Spleen (tissue), 13 donors: ENCODE measurements at places on chromosomes 13 and 19. TPM values are rescaled to one million over a fixed set of nuclear protein-coding genes. Genes with fewer than 3 reads are reported as not detected.
A peak's percentile ranks its signal among the peaks of the same experiment; 100 is the strongest.

- peak overlapping the region; percentile 68 for H3K27ac ChIP-seq
- H3K4me1 ChIP-seq: peaks cover 6% of the 10 kb centered on the region
- no peak overlapping the region for H3K4me3 ChIP-seq
- DNase-seq: no peak
- no peaks in the 10 kb centered on the region for H3K27me3 ChIP-seq
Measured at GRCh38 chr19:18948976-18949356, 7.9 kb upstream of the HOMER3 start.

- no peaks in the 10 kb centered on the region for H3K27me3 ChIP-seq
- no peak overlapping the region for H3K4me3 ChIP-seq
- peaks cover 6% of the 10 kb centered on the region for H3K36me3 ChIP-seq
- DNase-seq: no peak
Measured at GRCh38 chr13:110528371-110528770, 33.2 kb downstream of the RAB20 start.

GRCh38 chr19:48999481-49000325, 6.0 kb downstream of the RUVBL2 start:
- peaks cover 24% of the 10 kb centered on the region for H3K4me1 ChIP-seq
- H3K4me3 ChIP-seq: no peak overlapping the region
- H3K27ac ChIP-seq: no peak overlapping the region
- peak; percentile 87 for DNase-seq

DNA sequence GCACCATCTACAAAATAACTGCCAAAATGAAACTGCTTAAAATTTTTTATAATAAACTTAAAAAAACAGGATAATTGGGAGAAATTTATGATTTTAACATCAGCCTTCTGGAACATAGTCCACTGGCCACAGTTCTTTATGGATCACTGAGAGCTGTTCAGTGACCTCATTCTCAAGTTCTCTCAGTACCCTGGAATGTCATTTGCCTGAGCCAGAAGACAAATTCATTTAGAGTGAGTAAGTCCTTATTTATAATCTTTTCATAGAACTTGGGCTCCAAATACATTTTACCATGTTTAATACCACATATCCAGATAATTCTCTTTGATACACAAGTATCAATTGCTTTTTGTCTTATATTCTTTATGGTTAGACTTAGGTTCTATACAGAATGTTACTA, 87.6 kb downstream of the CAB39L start:
- no peaks in the 10 kb centered on the region for H3K36me3 ChIP-seq
- no peaks in the 10 kb centered on the region for H3K4me1 ChIP-seq
- no peak for DNase-seq
- no peaks in the 10 kb centered on the region for H3K27me3 ChIP-seq

- no peak overlapping the region for H3K27ac ChIP-seq
- H3K4me3 ChIP-seq: peak overlapping the region; percentile 51
- DNase-seq: peak; percentile 95
- peaks cover 17% of the 10 kb centered on the region for H3K27me3 ChIP-seq
Measured at GRCh38 chr19:15584541-15585115, 30.4 kb upstream of the CYP4F8 start.

DNA sequence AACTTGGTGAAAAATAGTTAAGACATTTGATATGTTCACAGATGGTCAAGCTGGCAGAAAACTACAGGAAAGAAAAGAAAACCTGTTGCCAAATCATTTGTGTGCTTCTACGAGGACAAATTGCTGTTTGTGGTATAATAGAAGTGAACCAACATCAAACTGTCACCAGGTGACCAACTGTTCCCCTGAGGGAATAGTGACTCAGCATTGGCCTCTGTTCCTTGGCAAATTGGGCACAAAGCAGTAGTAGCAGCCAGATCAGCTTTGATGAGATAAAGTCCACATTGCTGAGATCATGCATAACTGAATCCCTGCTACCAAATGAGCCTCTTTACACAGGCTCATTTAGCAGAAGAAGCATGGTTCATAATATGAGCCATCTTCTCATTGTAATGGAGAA, 103.5 kb downstream of the POSTN start:
- H3K4me1 ChIP-seq: no peaks in the 10 kb centered on the region
- no peak overlapping the region for H3K4me3 ChIP-seq
- no peak for DNase-seq
- H3K27me3 ChIP-seq: no peaks in the 10 kb centered on the region

DNA sequence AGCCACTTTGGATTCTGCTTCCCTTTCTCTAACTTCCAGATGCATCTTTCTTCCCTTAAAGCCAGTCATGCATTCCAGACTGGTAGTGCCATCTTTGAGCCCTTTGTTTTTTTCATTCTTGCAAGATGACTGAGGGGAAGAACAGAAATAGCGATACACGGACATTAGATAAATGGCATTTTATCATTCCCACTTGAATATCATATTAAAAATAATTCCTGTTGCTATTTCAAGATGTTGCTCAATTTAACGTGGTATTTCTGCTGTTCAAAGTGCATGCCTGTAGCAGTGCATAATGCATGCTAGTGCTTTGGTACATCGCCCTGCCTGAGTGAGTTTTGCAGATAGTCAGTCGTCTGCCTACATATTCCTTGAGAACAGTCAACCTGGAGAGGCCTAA, 140.6 kb upstream of the FRY start:
- H3K27ac ChIP-seq: no peak overlapping the region
- no peaks in the 10 kb centered on the region for H3K4me1 ChIP-seq
- H3K36me3 ChIP-seq: no peaks in the 10 kb centered on the region
- H3K27me3 ChIP-seq: no peaks in the 10 kb centered on the region
- no peak overlapping the region for H3K4me3 ChIP-seq

The FBXO17 gene
- total RNA-seq: 4.9 TPM

- H3K4me3 ChIP-seq: no peak overlapping the region
- no peaks in the 10 kb centered on the region for H3K27me3 ChIP-seq
- DNase-seq: peak; percentile 78
Measured at GRCh38 chr19:17294051-17294891, 9.0 kb downstream of the ABHD8 start.

DNA sequence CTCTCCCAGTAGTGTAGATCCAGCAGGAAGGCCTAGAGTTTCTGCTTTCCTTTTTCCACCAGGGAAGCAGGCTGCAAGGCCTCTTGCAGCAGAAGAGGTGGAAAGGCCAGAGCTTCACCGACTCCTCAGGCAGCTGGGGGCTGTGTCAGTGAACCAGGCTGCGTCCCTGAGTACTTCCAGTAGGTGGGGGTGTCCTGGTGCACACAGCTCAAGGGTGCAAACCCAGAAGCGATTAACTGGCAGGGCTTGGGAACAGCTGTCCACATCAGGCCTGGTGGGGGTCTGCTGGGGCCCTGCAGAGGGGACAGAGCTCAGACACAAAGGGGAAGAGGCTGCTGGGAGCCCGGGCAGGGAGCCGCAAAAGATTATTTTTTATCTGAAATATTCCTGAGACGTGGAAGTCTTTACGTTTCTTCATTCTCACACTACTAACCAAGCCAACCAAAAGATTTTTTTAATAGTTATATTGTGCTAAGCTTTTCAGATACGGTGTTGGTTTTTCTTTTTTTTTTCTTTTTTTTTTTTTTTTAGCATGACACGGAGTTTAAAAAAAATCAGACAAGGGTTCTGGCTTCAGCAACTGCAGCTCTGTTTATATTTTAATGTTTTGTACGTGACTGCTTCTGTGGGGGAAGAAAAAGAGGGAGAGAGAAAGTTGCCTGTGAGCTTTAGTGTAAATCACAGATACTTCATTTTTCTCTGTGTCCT, 11.0 kb downstream of the TSHZ3 start:
- no peak overlapping the region for H3K4me3 ChIP-seq
- DNase-seq: no peak
- H3K36me3 ChIP-seq: no peaks in the 10 kb centered on the region
- no peak overlapping the region for H3K27ac ChIP-seq

GRCh38 chr19:35715981-35716800, 1.6 kb upstream of the KMT2B start:
- peak overlapping the region; percentile 83 for H3K4me3 ChIP-seq
- DNase-seq: peak; percentile 82
- peaks cover 89% of the 10 kb centered on the region for H3K4me1 ChIP-seq

DNA sequence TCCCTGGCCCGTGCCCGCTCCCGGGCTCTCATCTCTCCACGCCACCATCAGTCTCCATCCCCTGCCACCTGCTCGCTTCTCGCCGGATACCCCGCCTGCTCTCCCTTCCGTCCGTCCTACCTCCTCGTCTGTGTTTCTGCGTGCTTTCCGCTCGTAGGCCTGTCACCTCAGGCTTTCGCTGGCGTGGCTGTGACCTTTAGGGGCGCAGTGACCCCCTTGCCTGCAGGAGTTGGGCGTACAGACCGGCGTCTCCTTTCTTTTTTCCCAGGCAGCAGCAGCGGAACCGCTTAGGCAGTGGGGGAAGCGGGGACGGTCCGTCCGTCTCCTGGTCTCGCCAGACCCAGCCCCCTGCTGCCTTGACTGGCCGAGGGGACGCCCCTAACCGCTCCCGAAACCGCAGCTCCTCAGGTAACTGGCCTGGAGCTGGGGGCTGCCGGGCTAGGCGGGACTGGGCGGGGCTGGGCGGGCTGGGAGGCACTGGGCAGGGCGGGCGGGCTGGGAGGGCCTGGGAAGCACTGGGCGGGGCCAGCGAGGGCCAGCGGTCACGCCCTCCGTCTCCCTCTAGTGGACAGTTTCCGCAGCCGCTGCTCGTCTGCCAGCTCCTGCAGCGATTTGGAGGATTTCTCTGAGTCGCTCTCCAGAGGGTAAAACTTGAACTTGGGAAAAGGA, 6.3 kb downstream of the PGLYRP1 start:
- H3K27ac ChIP-seq: no peak overlapping the region
- H3K36me3 ChIP-seq: no peaks in the 10 kb centered on the region
- DNase-seq: peak; percentile 95

The ZNF283 gene
- 10.8 TPM for total RNA-seq

The VSIG10L gene
- total RNA-seq: 2.6 TPM

- no peak overlapping the region for H3K4me3 ChIP-seq
- H3K27me3 ChIP-seq: no peaks in the 10 kb centered on the region
- no peaks in the 10 kb centered on the region for H3K4me1 ChIP-seq
Measured at GRCh38 chr13:50400035-50400726, 384.9 kb downstream of the KCNRG start.

- H3K27ac ChIP-seq: peak overlapping the region; percentile 59
- peaks cover 58% of the 10 kb centered on the region for H3K4me1 ChIP-seq
- no peak overlapping the region for H3K4me3 ChIP-seq
- peak; percentile 82 for DNase-seq
Measured at GRCh38 chr19:42250666-42251531, 4.0 kb downstream of the ERF start.

GRCh38 chr13:65768545-65768944, 1461.6 kb downstream of the PCDH9 start:
- no peaks in the 10 kb centered on the region for H3K27me3 ChIP-seq
- no peak overlapping the region for H3K4me3 ChIP-seq
- H3K36me3 ChIP-seq: no peaks in the 10 kb centered on the region

- H3K27ac ChIP-seq: no peak overlapping the region
- no peaks in the 10 kb centered on the region for H3K36me3 ChIP-seq
Measured at GRCh38 chr13:112642090-112642460, 47.8 kb upstream of the ATP11A start.

The SSC5D gene
- 29.9 TPM for total RNA-seq

- H3K36me3 ChIP-seq: no peaks in the 10 kb centered on the region
- H3K4me1 ChIP-seq: no peaks in the 10 kb centered on the region
- no peak for DNase-seq
- H3K4me3 ChIP-seq: no peak overlapping the region
Measured at GRCh38 chr19:22606954-22607652, 27.0 kb upstream of the ZNF492 start.

- H3K27ac ChIP-seq: no peak overlapping the region
- H3K27me3 ChIP-seq: peaks cover 48% of the 10 kb centered on the region
- no peak overlapping the region for H3K4me3 ChIP-seq
Measured at GRCh38 chr19:32316034-32316433, 29.4 kb upstream of the ZNF507 start.

The RXFP2 gene
- total RNA-seq: not detected

DNA sequence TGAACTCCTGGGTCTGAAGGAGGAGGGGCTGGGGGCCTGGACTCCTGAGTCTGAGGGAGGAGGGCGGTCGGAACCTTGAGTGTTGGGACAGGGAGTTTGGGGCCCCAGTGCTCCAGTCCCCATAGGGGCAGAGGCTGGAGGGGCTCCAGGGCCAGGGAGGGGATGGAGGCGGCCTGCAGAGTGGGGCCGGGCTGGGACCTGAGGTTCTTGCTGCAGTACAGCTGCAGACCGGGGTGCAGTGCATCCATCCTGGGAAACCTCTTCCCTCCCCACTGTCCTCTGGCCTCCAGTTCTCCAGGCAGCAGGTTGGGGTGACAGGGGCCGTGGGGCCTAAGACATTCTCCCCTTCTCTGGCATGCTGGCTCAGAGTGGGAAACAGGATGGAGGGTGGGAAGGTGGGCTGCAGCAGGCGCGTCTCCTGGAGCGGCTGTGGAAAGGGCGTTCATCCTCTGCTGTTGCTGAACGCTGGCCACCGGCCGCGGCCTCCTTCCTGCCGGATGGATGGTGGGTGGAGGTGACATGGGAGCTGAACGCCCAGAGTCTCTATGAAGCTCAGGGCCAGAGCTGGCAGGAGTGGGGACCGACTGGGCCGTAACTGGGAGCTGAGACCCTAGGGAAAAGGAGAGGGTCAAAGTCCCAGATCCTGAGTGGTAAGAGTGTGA, 1.6 kb downstream of the BRSK1 start:
- H3K27me3 ChIP-seq: no peaks in the 10 kb centered on the region
- no peak for DNase-seq
- no peak overlapping the region for H3K4me3 ChIP-seq

The UPF3A gene
- 33.0 TPM for total RNA-seq

GRCh38 chr19:1497578-1498235, 6.7 kb downstream of the REEP6 start:
- DNase-seq: no peak
- H3K4me1 ChIP-seq: no peaks in the 10 kb centered on the region
- no peak overlapping the region for H3K27ac ChIP-seq
- peaks cover 20% of the 10 kb centered on the region for H3K27me3 ChIP-seq
- no peak overlapping the region for H3K4me3 ChIP-seq
- H3K36me3 ChIP-seq: no peaks in the 10 kb centered on the region

The CYP2A6 gene
- total RNA-seq: not detected

The SERTM1 gene
- not detected for total RNA-seq

The CEACAM8 gene
- total RNA-seq: 21.8 TPM

The SHISA7 gene
- total RNA-seq: not detected

GRCh38 chr19:18391509-18392075, 5.6 kb downstream of the GDF15 start:
- peaks cover 58% of the 10 kb centered on the region for H3K36me3 ChIP-seq
- no peaks in the 10 kb centered on the region for H3K27me3 ChIP-seq
- no peak overlapping the region for H3K4me3 ChIP-seq
- H3K4me1 ChIP-seq: peaks cover 99% of the 10 kb centered on the region

DNA sequence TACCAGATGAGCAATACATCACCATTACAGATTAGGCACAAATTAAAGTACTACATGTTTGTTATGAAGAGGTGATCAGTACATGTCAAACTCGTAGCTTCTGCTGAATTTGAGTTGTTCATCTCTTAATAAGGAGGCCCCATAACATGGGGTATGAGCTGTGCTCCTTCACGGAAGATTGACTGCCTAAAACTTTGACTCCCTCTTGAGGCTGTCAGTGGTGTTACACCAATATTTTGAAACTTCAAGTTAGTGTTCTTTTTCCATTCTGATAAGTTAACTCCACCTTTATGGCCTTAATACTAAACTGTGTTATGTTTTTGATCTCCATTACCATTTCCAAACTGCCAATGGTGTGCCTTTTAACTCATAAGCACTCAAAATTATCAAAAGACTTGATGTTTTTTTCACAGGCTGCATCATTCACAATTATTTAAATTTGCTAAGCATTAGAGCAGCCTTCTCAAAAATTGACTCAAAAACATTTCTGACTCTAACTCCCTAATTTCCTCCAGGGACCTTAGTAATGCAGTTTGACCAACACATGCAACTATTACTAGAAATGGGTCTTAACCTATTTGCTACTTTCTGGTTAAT, 1591.5 kb downstream of the PCDH9 start:
- H3K4me3 ChIP-seq: no peak overlapping the region
- no peaks in the 10 kb centered on the region for H3K4me1 ChIP-seq
- no peak for DNase-seq
- H3K27me3 ChIP-seq: no peaks in the 10 kb centered on the region
- no peak overlapping the region for H3K27ac ChIP-seq

The PSG7 gene
- not detected for total RNA-seq

The TSHZ3 gene
- 10.0 TPM for total RNA-seq

The LRRC25 gene
- total RNA-seq: 82.2 TPM
